HCT116 (cell line): ENCODE measurements at places on chromosomes 7 and 10. TPM values are rescaled to one million over a fixed set of nuclear protein-coding genes. Genes with fewer than 3 reads are reported as not detected.
A peak's percentile ranks its signal among the peaks of the same experiment; 100 is the strongest.

- H3K27ac ChIP-seq, result no peak overlapping the region
- H3K36me3 ChIP-seq, result no peaks in the 10 kb centered on the region
- H3K27me3 ChIP-seq, result no peaks in the 10 kb centered on the region
- no peak overlapping the region for H3K4me3 ChIP-seq
Measured at GRCh38 chr7:135757719-135758411, 9.3 kb upstream of the FAM180A start.

DNA sequence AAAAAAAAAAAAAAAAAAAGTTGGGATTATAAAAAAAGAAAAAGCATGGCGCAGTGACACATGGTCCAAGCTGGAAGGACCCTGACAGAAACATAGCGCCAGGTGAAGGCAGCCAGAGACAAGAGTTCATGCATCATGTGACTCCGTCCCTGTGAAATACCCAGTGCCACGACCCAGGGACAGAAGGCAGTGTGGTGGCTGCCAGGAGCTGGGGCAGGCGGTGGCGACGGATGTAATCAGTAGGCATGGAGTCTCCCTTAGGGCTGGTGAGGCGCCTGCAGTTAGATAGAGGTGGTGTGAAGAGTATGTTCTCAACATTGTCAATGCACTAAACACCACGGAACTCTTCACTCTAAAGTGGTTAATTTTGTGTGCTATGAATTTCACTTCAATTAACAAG, 43.9 kb downstream of the STK32C start:
- H3K4me1 ChIP-seq, result no peaks in the 10 kb centered on the region
- no peak for DNase-seq
- H3K27me3 ChIP-seq, result no peaks in the 10 kb centered on the region

DNA sequence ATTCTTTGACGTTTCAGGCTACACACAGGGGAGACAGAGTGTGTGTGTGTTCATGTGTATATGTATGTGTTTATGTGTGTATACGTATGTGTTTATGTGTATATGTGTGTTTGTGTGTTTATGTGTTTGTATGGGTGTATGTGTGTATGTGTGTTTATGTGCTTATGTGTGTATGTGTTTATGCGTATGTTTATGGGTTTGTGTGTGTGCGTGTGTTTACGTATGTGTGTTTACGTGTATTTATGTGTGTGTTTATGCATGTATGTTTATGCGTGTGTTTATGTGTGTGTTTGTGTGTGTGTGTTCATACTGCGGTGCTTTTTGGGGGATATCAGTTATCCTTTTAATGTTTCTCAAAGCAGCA, 39.2 kb upstream of the CNPY1 start:
- H3K27me3 ChIP-seq, result peaks cover 17% of the 10 kb centered on the region; the same call in 1 of the 2 replicates
- H3K27ac ChIP-seq, result no peak overlapping the region
- H3K36me3 ChIP-seq, result no peaks in the 10 kb centered on the region

- no peak overlapping the region for H3K27ac ChIP-seq
- no peaks in the 10 kb centered on the region for H3K4me1 ChIP-seq
- no peak overlapping the region for H3K4me3 ChIP-seq
Measured at GRCh38 chr7:142789441-142789840, 18.7 kb downstream of the PRSS2 start.

DNA sequence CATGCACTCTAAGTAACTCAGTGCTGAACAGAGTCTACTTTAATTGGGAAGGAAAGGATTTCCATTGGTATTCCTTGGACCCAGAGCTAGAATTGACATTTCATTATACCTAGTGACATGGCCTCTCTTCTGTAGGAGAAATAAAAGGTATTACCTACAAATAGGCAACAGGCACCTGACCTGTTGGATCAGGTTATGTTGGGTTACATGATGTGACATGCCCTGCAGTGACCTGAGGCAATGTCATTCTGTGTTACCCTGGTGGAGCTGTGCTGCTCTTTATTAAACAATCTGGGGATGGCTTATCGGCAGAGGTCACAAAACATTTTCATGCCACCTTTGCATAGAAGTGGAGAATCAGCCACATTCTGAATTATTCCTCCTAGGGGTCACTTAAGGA, 427.7 kb downstream of the MDFIC start:
- no peaks in the 10 kb centered on the region for H3K4me1 ChIP-seq
- no peaks in the 10 kb centered on the region for H3K36me3 ChIP-seq
- H3K27me3 ChIP-seq, result no peaks in the 10 kb centered on the region
- H3K27ac ChIP-seq, result no peak overlapping the region
- H3K4me3 ChIP-seq, result no peak overlapping the region

DNA sequence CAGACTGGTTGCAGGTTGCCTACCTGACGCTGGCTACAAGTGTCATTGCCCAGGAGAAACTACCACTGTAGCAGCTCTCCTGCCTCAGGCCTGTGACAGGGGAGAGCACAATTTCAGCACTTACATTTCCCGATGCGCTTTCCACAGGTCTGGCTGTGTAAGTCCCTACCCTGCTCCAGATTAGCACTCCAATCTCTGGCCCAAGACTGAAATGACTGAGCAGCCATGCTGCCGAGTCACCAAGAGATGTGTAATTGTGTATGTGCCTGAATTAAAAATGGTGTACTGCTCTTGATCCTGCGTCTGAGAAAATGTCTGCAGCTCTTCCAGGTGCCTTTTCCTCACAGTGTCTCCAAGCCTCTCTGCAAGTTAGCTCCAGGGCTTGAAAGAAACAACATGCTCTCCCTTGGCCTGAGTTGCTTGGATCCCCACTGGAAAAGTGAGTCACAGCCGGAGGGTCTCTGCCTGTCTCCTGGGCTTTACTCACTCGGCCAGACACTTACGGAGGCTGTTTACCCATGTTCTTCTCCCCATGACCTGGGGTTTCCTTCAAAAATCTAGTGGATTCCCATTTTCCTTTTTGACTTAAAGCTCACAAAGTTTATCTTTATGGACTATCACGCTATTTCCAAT, 1001.7 kb upstream of the KCND2 start:
- H3K36me3 ChIP-seq, result no peaks in the 10 kb centered on the region
- no peaks in the 10 kb centered on the region for H3K4me1 ChIP-seq
- DNase-seq, result no peak
- no peaks in the 10 kb centered on the region for H3K27me3 ChIP-seq

GRCh38 chr10:29555091-29555745, 79.6 kb downstream of the SVIL start:
- DNase-seq, result no peak
- no peak overlapping the region for H3K27ac ChIP-seq
- H3K4me1 ChIP-seq, result no peaks in the 10 kb centered on the region; the same call in 1 of the 2 replicates
- no peaks in the 10 kb centered on the region for H3K27me3 ChIP-seq
- H3K36me3 ChIP-seq, result peaks cover 4% of the 10 kb centered on the region; the same call in 1 of the 2 replicates

- 0 out of 2 replicates have a peak, but pooled peaks cover 4% of the 10 kb centered on the region for H3K4me1 ChIP-seq
- peaks cover 20% of the 10 kb centered on the region for H3K36me3 ChIP-seq
- no peaks in the 10 kb centered on the region for H3K27me3 ChIP-seq
- H3K27ac ChIP-seq, result no peak overlapping the region
- no peak overlapping the region for H3K4me3 ChIP-seq
Measured at GRCh38 chr10:63217120-63217605, 84.0 kb downstream of the NRBF2 start.

- H3K36me3 ChIP-seq, result no peaks in the 10 kb centered on the region
- no peaks in the 10 kb centered on the region for H3K27me3 ChIP-seq
- peaks cover 6% of the 10 kb centered on the region; the same call in 1 of the 2 replicates for H3K4me1 ChIP-seq
- DNase-seq, result peak; percentile 64
- no peak overlapping the region for H3K27ac ChIP-seq
Measured at GRCh38 chr10:93813507-93814465, 56.0 kb downstream of the LGI1 start.

GRCh38 chr7:118573085-118573484, 348.6 kb downstream of the ANKRD7 start:
- H3K4me3 ChIP-seq, result no peak overlapping the region
- no peaks in the 10 kb centered on the region for H3K27me3 ChIP-seq
- DNase-seq, result no peak

GRCh38 chr10:127776816-127777215, 39.8 kb downstream of the FOXI2 start:
- DNase-seq, result no peak
- no peak overlapping the region for H3K4me3 ChIP-seq
- H3K4me1 ChIP-seq, result no peaks in the 10 kb centered on the region
- H3K27ac ChIP-seq, result no peak overlapping the region

DNA sequence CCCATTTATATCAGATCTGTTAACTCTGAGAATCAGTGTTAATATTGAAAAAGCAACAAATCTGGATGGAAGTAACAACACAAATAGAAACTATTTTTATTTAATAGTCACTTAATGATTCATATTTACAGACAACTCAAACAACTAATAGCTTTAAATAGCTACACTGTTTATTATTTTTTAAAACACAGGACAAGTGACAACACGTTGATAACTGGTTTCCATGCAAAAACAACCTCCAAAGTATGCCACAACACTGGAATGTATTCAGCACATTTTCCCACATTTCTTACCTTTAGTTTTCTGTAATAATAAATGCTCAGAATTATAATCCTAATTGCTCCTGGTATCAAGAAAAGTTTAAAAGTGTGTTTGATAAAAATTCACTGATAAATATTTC, 4.0 kb downstream of the SNX13 start:
- H3K4me1 ChIP-seq, result peaks cover 18% of the 10 kb centered on the region
- no peak for DNase-seq
- no peak overlapping the region for H3K4me3 ChIP-seq
- no peaks in the 10 kb centered on the region for H3K36me3 ChIP-seq
- H3K27ac ChIP-seq, result no peak overlapping the region
- no peaks in the 10 kb centered on the region for H3K27me3 ChIP-seq

DNA sequence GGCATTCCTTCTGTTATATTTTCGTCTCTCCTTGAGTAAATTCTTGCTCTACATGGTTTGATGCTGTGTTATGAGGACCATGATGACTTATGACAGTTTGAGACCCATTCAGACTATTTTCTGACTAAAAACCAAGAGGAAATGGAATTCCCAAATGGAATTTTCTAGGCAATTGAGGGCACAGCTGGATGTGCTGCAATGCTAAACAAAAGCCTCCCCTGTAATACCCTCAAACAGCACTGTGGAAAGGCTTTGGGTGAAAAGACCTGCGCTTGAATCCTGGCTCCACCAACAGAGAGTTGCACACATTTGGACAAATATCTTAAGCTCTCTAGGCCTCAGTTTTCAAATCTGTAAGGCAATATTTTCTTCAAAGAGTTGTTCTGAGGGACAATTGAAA, 129.1 kb downstream of the PRKG1 start:
- no peak overlapping the region for H3K27ac ChIP-seq
- peaks cover 42% of the 10 kb centered on the region for H3K27me3 ChIP-seq
- no peaks in the 10 kb centered on the region for H3K36me3 ChIP-seq

DNA sequence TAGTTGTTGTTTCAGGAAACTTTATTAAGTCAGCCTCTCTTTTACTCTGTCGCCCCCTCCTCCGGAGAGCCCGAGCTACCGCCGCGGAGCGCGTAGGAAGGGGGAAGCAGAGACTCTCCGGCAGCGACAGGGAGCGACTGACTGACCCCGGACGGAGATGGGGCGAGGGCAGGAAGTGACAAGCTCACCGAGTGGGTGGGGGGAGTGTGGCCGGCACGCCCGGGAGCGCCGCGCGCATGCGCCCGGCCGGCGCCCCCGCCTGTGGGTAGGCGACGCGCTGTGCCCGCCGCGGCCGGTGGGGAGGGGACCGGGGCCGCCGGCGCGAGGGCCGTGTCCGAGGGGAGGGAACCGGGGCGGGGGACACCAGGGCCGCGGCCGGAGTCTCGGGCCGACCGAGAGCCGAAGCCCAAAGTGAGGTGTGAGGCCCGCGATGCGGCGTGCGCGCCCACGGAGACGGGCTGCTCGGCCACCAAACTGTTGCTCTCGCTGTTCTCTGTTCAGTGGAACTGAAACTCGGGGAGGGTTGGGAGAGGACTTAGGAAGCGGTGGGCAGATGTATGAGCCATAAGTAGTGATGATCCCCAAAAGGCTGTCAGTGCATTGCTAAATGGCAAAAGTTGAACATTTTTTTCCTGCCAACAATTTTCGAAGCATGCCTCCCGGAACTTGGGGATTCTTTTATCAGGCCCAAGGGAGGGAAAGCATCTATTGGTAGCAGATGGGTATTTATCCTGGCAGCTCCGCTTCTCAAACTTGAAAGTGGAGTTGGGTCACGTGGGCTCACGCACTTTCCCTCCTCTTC, at the start of gene ZNF800:
TSS of gene ZNF800 (minus strand) at position 143 of the 802 bp plus-strand sequence. CDS start 1,151 bp downstream, outside the sequence.
- H3K4me1 ChIP-seq, result peaks cover 13% of the 10 kb centered on the region
- H3K27ac ChIP-seq, result peak within 1 kb of the TSS; percentile 57
- peaks cover 15% of the 10 kb centered on the region for H3K36me3 ChIP-seq
- peak within 1 kb of the TSS; percentile 82 for H3K4me3 ChIP-seq

DNA sequence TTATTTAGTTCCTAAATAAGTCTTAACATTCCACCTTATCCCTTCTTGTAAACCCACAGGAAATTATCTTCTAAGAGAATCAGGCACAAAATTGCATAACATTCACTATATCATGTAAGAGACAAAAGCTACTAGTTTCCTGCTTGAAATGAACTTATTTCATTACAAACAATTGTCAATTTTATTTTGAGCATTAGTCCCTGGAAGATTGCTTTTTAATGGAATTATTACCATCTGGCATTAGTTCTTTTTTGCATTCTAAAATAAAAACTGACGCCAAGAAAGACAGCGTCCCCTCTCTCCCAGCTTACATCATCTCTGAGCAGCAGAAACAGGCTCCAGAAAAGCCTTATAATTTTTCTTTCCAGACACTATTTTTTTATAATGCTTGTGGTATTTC, 121.8 kb downstream of the NOC3L start:
- DNase-seq, result no peak
- no peak overlapping the region for H3K27ac ChIP-seq
- no peak overlapping the region for H3K4me3 ChIP-seq
- H3K36me3 ChIP-seq, result no peaks in the 10 kb centered on the region
- H3K4me1 ChIP-seq, result peaks cover 5% of the 10 kb centered on the region; the same call in 1 of the 2 replicates

GRCh38 chr10:84267503-84268126, 22.8 kb downstream of the RGR start:
- no peaks in the 10 kb centered on the region for H3K4me1 ChIP-seq
- no peaks in the 10 kb centered on the region for H3K36me3 ChIP-seq
- no peak overlapping the region for H3K27ac ChIP-seq
- DNase-seq, result peak; percentile 60
- H3K27me3 ChIP-seq, result no peaks in the 10 kb centered on the region
- no peak overlapping the region for H3K4me3 ChIP-seq

- no peaks in the 10 kb centered on the region; the same call in 1 of the 2 replicates for H3K4me1 ChIP-seq
- H3K27ac ChIP-seq, result peak within 1 kb of the TSS; percentile 75
- H3K4me3 ChIP-seq, result peak within 1 kb of the TSS; percentile 92
- H3K27me3 ChIP-seq, result no peaks in the 10 kb centered on the region
Measured at GRCh38 chr7:87219545-87220025, at the start of gene TMEM243. TMEM243 (minus strand) TSS chr7:87219732; CDS start chr7:87219503, 229 bp downstream.

The SUN3 gene
- total RNA-seq, result 4.5 TPM

The RNF32 gene
- 3.4 TPM for total RNA-seq

The FAM221A gene
- total RNA-seq, result 2.2 TPM

The MAGI2 gene
- total RNA-seq, result 0.22 TPM

The CPA2 gene
- 1.5 TPM for total RNA-seq

The ECHDC3 gene
- 13.0 TPM for total RNA-seq

The MRLN gene
- not detected for total RNA-seq

The CNNM1 gene
- total RNA-seq, result not detected

The OPTN gene
- 17.0 TPM for total RNA-seq

The TRPV5 gene
- total RNA-seq, result not detected

The DUS4L gene
- total RNA-seq, result 12.6 TPM

The DNAJC12 gene
- 4.3 TPM for total RNA-seq
